ENCODE measurements at places on chromosomes 2 and 18.

DNA sequence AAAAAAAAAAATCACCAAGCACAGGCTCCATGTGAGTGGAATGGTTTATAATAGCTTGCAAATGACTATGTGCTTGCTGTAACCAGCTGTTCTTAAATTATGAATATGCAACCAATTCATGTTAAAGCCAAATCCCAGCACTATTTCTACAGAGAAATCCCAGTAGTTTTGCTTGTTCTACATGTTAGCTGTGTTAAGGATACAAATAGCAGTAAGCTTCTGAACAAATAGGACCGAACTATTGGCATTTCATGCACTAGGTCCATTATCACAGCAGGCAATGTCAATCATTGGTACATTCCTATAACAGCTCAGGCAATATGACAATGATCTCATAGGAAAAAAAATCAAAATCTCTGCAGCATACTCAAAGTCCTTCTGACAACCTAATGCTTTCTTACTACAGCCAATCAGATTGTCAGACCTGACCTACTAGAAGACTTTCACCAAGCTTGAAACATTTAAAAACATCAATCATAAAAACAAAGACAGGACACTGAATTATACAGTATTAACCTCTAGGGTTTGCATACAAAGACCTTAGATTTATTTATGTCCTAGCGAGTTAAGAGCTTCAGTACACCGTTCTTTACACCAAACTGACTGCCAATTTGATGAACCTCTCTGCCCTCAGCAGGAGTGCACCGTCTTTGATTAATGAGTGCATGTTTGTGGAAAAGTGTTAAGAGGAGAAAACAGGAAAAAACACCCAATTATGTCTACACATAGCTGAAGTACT, 6.4 kb downstream of the BAZ2B start:
- DNase-seq, result no peak

DNA sequence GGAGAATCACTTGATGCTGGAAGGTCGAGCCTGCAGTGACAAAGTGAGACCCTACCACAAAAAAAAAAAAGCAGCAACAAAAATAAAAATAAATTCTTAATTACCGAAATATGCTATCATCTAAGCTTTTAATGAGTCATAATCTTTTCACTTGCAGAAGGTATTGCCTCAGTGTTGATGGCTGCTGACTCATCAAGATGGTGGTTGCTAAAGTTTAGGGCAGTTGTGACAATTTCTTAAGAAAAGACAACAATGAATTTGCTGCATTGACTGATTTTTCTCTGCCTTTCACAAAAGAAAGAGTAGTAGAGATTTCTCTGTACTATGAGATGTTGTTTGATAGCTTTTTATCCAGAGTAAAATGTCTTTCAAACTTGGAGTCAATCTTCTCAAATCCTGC, 1809.0 kb downstream of the SUCLG1 start:
- DNase-seq, result no peak

DNA sequence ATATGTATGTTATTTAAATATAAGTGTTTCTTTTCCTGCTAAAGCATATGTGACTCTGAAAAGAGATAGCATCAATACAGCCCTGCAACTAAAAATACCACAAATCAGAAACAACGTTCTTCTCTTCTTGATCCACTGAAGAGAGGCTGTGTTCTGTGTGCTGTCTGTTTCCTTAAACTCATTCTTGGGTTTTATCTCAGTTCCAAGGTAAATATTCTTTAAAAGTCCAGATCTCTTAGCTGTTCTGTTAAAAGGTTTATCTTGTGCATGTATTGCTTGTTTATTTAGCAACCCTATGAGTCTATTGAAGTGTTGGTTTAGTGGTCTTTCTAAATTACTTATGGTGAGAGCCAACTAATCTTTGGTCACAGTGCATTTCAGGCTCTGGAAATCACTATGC, 173.3 kb upstream of the NT5C1B start:
- DNase-seq, result no peak

- no peak for DNase-seq
Measured at GRCh38 chr2:27241761-27242613, 20.9 kb downstream of the SLC30A3 start.

GRCh38 chr2:102346381-102347130, 9.0 kb upstream of the IL18R1 start:
- DNase-seq, result no peak

GRCh38 chr2:179560257-179560735, 295.7 kb upstream of the SESTD1 start:
- DNase-seq, result no peak

DNA sequence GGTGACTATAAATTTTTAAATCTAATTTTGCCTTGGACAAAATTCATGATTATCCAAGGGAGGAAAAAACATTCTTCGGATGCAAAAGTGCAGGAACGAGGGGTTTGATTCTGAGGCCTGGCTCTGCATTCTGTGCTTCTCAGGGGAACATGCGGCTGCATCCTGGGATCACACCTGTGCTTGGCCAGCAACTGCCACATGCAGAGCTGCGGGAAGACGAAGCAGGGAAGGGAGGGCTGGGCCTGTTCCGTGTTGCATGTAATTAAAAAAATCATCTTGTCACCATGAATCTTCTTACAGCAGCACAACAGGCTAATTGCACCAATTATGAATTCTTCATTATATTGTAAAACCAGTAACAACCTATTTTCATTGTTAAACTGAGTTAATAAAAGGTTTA, 158.0 kb upstream of the ALKAL2 start:
- no peak for DNase-seq

DNA sequence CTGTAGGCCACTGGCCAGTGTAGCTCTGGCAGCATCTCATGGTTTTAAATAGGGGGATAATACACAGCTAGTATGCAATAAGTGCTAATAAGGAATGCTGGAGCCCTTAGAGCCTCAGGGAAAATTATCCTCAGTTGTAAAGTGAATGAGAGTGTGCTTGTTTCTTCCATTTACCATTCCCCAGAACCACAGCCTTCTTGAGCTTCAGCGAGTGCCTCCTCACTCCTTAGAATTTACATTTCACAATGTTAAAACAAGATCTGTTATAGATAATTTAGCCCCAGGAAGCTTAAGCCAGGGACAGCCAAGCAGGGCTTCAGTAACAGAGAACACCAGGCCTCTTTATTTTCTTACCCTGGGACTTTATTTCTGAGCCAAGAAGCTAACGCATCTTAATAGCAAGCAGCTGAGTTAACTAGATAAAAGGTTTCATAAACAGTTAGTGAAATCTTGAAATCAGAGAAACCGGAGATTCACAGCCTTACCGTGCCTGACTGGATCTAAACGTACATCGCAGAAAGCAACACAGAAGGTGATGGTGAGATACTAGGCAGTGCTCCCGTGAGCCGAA, 535.2 kb downstream of the TDRD15 start:
- DNase-seq, result no peak

- DNase-seq, result no peak
Measured at GRCh38 chr2:37523814-37524362, 147.6 kb downstream of the CDC42EP3 start.

GRCh38 chr2:191318729-191319078, 73.5 kb downstream of the MYO1B start:
- no peak for DNase-seq

DNA sequence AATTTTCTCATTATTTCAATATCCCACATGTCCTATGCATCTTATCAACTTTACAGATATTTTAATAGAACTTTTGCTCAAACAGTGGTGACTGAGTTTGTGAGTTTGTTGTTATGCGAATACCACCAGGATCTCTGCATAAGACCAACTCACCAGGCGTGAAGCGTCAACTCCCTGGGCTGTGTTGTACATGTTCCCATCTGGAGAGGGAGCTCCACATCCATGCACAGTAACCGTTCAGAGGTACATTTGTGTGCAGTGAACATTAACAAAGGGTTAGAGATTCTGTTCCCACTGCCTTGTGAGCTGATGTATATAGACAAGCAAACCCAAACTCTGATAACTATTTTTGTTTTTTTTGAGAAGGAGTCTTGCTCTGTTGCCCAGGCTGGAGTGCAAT, 188.7 kb downstream of the MYT1L start:
- DNase-seq, result no peak

- DNase-seq, result no peak
Measured at GRCh38 chr2:119960821-119961220, 52.1 kb upstream of the EPB41L5 start.

DNA sequence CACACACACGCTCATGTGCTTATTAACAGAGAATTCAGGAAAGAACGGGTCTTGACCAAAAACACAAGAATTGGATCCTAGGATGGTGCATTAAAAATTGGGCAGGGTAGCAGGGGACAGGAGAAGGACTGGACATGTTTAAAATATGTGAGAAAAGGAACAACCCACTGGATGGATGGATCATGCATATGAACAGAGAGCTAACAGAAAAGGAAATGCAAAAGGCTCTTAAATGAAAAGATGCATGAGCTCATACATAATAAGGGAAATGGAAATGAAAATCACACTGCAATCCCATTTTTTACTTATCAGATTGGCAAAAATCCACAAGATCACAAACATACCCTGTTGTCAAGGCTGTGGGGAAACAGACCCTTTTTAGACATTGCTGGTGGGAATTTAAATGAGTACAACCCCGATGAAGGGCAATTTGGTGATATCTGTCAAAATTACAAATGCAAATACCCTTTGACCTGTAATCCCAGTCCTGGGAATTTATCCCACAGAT, 440.6 kb upstream of the SLC14A2 start:
- no peak for DNase-seq

- peak; percentile 50 for DNase-seq
Measured at GRCh38 chr2:205706769-205707381, 24.6 kb downstream of the NRP2 start.

GRCh38 chr2:187842978-187843847, 289.0 kb upstream of the TFPI start:
- DNase-seq, result no peak

DNA sequence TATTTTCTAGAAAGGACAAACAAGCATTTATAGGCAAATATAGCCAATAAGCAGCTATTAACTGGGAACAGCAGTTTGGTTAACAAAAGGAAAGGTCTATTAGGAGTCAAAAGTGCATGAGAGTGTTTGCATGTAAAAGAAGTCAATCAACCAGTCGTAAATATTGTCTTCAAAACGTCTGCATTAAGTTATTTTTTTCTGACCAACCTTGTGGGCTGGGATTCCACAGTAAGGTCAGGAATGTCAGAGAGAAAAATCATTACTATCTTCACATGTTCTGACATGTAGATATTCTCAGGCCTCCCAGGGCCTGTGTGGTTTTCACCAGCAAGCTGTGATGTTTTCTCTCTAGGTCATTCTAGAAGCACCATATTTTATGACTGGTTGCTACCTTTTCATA, 922.5 kb downstream of the SUCLG1 start:
- no peak for DNase-seq

- DNase-seq, result no peak
Measured at GRCh38 chr2:28074137-28074536, 183.6 kb downstream of the BABAM2 start.

GRCh38 chr18:3836483-3837335, 386.7 kb downstream of the TGIF1 start:
- no peak for DNase-seq

DNA sequence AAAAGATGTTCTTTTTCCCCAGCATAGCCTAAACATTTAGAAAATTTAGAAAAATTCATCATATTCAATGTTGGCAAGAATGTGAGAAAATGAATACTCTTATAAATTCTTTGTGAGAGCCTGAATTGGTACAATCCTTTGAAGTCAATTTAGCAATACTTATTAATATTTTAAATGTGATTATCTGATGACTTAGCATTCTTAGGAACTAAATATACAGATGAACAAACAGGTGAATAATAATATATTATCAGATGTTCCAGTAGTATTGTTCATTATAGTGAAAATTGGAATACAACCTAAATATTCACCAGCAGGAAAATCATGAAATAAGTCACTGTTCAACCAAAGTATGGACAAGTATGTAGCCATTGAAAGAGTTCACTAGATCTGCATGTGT, 55.5 kb upstream of the MEIS1 start:
- DNase-seq, result no peak

DNA sequence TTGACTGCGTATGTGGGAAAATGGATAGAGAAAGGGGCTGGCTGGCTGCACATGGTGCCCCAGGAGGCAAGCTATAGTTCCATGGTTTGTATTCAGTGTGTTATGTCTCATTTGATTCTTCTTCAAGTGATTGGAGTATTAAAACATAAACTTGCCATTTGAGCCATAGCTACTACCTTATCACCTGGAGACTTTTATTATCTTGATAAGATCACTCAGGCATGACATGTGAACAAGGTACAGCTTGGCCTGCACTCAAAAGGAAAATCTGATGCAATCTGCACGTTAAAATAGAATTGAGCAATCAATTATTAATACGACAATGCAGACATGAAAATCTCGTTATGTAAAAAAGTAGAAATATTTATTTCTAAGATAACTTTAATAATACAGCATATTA, 116.9 kb downstream of the RND3 start:
- DNase-seq, result no peak

DNA sequence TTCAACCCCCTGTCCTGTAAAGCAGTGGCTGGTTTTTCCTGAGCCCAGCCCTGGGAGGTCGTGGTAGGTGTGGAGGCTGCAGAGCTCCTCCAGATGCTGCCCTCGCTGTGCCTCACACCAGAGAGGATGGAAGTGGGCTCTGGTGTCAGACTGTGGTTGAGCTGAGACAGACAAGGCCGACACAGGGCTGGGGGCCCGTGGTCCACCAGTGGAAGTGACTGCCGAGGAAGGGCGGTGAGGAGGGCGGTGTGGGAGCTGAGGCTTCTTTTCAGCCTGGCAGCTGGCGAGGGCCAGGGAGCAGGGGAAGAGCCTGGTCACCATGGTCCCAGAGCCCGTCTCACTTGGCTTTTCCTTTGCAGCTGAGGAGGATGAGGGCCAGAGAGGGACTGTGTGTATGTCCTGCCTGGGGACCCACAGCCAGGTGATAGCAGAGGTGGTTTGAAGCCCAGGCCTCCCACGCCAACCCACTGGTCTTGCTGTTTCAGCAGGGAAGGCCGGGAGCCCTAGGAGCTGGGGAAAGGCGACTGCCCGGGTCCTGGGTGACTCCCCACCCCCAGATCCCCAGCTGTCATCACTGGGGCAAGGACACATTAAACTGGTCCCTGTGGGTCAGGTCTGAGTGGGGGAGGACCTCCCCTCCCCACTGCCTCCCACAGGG, 8.5 kb downstream of the SFTPB start:
- DNase-seq, result no peak

- peak; percentile 36 for DNase-seq
Measured at GRCh38 chr2:44360749-44361329, 455 bp downstream of the PREPL start.

GRCh38 chr18:26656944-26657536, 108.7 kb upstream of the KCTD1 start:
- peak; percentile 78 for DNase-seq
